ENCODE measurements at places on chromosomes 11 and 22.

GRCh38 chr11:8026982-8027381, 39.8 kb downstream of the EIF3F start:
- DNase-seq: no peak

- no peak for DNase-seq
These were observed 17.2 kb downstream of the MRPL23 start for GRCh38 chr11:1964348-1964747.

DNA sequence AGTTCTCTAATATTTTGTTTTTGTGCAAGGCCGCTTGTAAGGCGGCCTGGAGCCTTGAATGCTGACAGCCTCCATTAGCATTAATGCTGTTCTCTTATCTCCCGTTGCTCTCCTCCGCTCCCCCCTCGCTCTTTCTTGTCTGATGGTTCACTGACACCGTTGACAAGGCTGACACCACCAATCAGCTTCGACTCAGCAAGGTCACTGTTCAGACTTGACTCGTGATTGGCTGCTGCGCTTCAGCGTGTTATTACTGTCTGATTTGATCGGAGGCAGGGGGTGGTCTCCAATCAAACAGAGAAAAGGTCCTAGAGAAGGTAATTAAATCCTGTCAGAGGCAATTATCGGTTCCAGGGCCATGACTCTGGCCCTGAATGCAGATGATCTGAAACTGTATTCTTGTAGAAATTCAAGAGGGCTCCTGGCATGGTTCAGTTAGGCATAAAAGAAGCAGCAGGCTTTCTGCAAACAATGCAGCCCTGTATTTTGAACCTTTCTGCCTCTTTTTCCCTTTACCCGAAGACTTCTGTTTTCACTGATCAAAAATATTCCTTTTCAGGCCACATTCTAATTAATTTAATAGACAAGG, 49.3 kb upstream of the MPPED2 start:
- no peak for DNase-seq

GRCh38 chr11:116513894-116514293, 258.9 kb downstream of the BUD13 start:
- peak; percentile 34 for DNase-seq

DNA sequence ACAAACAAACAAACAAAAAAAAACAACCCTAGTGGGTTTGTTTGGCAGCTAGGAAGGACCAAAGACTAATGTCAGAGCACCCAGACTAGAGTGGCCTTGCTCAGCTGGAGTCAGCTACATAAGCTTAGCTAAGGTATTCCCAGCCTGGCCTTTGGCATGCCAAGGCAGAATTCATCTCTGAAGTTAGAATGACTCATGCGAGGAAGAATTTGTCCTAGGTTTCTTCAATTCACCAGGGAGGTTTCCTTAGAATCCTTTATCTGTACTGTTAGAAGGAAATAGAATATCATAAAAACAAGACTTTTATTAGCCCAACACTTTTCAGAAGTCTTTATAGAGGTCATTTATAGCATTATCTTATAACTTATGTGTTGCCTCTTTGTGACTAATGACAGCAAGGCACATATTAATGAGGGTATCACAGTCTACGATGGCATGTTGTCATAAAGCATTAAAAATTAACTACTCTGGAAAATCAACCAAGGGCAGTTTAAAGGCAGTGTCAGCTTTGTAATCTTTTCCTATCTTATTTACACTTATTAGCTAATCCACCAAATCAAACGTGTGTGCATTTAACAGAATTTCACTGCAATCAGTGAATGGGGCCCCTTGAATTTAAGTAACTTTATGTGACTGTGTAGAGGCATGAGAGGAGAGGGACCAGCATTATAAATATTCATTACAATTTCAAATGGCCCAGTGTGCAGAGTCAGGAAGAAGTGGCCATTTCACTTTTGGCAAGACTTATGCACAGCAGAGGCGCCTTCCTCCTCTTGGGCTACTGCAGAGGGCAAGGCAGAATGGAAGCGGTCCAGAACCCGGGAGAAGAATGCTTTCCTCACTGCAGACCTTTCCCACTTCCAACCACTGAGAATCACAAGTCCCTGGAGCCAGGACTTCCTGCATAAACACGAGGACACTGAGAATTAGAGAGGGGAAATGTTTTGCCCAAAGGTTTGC, 36.3 kb downstream of the SLC5A1 start:
- peak; percentile 57 for DNase-seq

- DNase-seq: peak; percentile 69
These were observed 50.2 kb downstream of the LIF start for GRCh38 chr22:30196141-30196879.

GRCh38 chr22:40193429-40194421, 16.0 kb downstream of the TNRC6B start:
- DNase-seq: no peak

- no peak for DNase-seq
These were observed 124.9 kb downstream of the RBFOX2 start for GRCh38 chr22:35903571-35904335.

GRCh38 chr11:116879800-116880625, 42.6 kb upstream of the APOA1 start:
- peak; percentile 65 for DNase-seq

- no peak for DNase-seq
These were observed 37.8 kb downstream of the SCN3B start for GRCh38 chr11:123616505-123617198.

DNA sequence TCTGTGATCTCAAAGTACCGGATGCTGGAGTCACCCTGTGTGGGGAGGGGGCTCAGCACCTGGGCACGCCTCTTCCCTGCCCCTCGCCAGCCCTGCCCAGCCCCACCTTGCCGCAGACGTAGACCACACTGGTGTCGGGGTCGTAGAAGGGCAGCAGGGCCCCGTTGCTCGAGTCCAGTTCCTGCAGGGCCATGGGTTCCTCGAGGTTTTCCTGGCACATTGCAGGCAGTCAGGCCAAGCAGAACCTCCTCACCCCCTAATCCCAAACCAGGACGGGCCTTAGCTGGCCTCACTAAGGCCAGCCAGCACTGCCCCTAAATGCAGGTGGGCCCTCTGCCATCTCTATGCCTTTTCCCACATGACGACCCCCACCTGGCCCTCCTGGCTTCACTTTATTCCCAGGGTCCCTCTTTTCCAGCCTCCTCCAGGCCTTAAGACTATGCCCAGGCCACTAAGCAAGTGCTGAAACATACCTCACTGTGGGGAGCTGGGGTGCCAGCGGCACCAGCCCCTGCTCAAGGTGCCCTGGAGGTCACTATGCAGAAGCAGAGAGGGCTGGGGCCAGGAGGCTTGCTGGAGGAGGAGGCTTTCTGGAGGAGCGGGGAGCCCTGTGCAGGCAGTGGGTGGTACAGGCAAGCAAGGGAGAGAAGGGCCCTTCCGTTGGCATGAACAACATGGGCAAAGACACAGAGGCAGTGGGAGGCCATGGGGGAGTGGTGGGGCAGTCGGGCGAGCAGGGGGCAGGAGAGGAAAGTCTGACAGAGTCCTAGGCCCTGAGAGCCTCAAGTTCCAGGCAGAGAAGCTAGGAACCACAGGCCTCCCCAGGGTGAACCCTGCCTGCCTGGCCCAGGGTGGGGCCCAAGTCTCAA, 2.8 kb downstream of the CORO1B start:
- no peak for DNase-seq

- DNase-seq: no peak
These were observed 4.0 kb upstream of the C22orf31 start for GRCh38 chr22:29065468-29066190.

- no peak for DNase-seq
These were observed 19.8 kb downstream of the CTTN start for GRCh38 chr11:70418130-70418529.

DNA sequence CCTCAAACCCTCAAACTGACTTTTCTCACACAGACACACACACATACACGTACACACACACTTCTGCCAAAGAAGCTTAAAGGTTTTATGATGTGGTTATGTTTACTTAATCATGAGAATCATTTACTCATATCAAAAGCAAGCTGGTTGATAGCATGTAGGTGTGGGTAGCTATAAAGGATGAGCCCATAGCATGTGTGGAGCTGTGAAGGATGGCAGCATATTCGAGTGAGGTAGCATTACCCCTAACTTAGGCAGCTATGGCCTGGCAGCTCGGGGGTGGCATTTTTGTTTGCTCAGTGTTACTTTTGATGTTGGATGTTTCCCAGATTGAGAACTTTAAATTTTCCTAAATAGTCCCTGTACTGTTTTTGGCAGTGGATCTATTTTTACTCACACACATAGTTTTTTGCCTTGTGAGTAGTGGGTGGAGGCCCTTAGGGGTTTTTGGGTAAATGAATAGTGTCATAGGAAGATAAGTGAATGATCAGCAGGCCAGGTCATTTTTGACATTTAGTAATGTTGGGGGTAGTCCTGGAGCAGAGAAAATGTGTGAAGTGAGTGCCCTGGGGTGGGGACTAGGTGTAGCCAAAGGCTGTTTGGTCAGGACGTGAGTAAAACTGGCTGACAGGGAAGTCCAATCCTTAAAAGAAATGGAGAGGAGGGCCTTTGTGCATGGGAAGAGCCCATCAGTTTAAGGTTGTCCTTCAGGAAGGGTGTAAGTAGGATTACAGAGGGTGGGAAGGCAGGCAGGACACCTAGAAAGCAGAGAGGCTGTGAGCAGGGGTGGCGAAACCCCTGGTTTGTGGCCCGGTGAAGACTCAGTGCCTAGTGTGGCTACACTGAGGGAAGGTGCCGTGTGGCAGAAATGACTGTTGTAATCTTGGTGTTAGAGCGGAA, 7.1 kb downstream of the YWHAH start:
- DNase-seq: no peak

GRCh38 chr11:118436639-118437207, 431 bp downstream of the KMT2A start:
- no peak for DNase-seq

DNA sequence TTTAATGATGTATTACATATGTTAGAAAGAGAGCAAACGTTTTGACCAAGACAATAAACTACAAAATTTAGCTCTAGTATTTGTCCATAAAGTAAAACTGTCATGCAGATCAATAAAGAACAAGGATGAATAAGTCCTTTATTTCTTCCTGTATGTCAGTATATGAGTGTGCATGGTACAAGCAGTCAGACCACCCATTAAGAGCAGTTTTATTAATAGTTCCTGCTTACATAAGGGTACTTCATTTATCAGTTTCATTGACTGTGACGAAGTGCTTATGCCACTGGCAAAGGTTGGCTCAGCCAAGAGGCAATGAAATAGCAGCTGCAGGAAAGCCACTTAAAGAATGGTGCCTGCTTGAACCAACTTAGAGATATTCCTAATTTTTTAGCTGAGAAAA, 913.0 kb upstream of the CNTN5 start:
- DNase-seq: no peak

DNA sequence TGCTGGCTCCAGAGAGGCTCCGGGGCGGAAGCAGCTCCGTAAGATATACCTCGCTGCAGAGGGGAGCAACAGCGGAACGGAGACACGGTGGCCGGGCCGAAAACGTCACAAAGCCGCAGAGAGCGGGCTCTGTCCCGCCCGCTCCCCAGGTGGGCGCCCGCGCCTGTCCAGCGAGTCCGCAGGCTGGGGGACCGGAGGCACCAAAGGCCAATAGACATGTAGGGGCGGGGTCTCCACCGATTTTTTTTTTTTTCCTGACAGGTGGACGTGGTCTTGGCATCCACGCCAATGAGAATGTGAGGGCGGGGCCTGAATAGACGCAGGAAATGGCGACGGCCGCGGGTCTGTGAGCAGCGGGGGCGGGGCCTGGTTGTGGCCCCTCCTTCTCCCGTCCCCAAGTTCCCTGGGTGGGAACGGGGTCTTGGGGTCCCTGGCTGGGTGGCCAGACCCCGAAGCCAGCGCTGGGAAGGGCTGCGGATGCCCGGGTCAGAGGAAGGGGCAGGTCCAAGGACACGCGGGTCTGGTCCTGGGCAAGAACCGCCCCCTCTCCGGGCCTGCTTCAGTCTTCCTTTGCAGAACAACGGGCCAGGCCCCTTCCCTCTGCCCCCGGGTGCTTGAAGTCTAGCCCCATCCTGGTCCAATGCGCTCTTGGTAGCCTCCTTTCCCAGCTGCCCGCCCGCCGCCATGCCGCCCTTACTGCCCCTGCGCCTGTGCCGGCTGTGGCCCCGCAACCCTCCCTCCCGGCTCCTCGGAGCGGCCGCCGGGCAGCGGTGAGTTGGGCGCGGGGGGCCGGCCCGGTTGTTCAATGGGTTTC, at the start of gene DNAJC4:
DNAJC4 (plus strand) TSS at position 378 of the 814 bp plus-strand sequence; CDS start at position 685, 307 bp downstream.
- DNase-seq: peak; percentile 82

DNA sequence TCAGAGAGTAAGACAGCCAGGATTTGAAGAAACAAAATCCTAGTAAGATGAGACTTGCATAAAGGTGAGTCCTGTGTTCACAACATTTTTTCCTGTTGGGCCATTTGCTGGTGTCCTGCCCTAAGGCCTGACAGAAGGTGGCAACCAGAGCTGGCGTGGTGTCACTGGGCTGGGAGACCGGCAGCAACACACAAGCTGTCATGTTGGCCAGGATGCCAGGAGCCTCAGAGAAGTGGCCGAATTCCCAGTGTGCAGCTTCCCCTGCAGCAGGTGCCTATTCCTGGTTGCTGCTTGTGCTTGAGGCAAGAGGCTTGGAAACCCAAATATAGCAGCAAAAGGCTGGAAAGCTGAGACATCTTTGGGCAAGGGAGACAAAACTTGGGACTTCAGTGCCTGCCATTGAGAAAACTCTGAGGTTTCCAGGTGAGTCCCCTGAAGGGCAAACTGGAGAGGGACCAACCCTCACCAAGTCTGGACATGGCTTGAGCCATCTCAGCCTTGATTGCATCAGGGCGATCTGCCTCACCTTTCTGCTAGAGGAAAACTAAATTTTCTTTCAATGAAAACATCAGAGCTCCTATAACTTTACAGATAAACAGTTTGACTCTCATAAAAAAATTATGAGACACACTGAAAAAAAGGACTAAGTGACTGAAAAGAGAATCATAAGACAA, 25.9 kb downstream of the ALG12 start:
- DNase-seq: no peak

DNA sequence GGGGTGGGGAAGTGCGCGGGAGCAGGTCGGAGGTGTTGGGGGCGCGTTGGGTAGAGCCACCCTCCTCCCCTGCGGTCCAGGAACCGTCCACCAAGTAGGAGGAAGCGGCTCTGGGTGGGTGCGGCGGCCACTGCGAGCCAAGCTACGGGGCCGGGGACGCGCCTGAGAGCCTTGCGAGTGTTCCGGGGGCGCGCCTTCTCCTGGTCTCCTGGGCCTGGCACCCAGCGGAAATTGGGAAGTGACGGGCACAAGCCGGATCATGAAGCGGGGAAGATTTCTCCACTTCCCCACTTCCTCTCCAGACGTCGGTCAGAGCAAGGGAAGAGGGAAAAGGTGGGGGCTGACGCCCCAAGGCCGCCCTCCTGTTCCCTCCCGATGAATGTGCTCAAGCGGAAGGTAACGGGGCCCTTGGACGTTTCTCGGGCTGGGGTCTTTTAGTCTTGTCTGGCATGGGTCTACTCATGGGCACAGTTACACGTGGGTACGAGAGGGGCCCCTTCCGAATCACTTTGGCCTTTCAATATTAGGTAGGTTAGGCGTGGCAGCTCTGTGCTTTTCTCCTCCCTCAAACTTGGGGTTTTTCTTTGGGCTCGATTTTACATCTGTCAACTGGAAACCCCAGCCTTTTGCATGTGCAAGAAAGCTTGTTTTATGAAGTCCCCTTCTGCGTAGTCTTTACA, 865 bp downstream of the RBM14 start:
- no peak for DNase-seq

- no peak for DNase-seq
These were observed 5.4 kb downstream of the PTPMT1 start for GRCh38 chr11:47570651-47571356.

- DNase-seq: no peak
These were observed 3.5 kb downstream of the RRM1 start for GRCh38 chr11:4098026-4098621.

All from HTR-8/SVneo (cell line).